ENCODE measurements at places on chromosomes 12 and 14.

DNA sequence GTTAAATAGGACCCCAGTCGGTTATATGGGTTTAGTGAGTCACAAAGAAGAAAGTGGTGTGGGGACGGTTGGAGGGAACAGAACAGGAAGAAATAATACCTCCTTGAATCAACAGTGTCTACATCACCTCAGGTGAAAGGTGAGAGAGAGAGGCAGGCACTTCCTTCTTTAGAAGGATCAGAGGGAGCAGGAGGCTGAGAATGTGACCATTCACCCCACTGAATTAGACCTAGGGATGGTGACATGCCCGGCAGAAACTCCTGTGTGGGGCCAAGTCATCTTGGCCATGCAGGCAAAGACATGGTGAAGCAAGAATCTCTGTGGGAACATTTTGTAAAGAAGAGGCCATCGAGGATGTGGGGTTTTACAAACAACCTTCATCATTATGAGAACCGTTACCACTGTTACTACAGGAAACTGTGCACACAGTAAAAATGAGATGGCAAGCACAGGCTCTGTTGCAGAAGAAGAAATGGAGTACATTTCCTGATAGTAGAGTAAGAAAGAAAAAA, 1196.9 kb downstream of the VRK1 start:
- DNase-seq = no peak

DNA sequence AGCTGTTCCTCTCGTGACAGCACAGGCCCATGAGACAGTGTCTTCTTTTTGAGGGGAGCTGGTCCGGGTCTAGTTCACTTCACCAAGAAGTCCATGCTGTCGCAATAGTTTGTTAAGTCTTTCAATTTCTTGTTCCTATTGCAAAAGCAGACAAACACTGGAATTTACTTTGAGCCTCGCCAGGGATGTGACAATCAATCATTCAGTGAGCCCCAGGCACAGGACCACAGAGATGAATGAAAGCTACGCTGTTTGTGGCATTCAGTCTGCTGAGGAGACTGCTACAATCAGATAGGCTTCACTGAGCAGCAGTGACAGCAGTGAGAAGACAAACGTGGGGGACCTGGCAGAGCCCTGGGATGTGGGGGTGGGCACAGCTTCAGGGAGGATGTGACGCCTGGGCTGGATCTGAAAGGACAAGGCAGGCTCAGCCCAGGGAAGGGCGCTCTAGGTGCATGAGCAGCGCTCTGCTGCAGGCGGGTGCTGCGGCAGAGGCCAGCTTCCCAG, 35.5 kb downstream of the TCTN1 start:
- DNase-seq = no peak

DNA sequence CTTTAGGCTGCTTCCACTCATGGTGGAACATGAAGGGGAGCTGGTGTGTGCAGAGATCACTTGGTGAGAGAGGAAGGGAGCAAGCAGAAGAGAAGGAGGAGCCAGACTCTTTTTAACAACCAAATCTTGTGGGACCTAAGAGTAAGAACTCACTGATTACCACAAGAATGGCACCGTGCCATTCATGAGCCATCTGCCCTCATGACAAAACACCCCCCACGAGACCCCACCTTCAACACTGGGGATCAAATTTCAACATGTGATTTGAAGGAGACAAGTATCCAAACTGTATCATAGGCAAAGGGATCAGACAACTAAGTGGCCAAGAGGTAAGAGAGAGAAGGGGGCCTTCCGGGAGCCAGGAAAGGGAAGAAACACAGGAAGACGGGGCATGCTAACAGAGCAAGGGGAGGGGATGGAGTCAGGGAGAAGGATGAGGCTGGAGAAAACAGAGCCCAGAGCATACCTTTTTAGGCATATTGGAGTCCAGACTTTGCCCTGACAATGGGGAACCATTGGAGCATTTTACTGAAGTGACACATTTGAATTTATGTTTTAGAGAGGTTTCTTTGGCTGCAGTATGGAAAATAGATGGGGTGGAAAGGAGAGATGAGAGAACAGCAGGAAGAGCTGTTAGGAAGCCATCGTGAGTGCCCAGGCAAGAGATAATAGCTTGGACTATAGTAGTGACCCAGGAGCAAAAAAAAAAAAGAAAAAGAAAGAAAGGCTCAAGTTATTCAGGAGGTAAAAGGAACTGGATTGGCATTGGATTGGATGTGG, 204.4 kb upstream of the NUDT4 start:
- no peak for DNase-seq

- DNase-seq = no peak
Observed at GRCh38 chr14:58501214-58501816, 73.8 kb downstream of the KIAA0586 start.

DNA sequence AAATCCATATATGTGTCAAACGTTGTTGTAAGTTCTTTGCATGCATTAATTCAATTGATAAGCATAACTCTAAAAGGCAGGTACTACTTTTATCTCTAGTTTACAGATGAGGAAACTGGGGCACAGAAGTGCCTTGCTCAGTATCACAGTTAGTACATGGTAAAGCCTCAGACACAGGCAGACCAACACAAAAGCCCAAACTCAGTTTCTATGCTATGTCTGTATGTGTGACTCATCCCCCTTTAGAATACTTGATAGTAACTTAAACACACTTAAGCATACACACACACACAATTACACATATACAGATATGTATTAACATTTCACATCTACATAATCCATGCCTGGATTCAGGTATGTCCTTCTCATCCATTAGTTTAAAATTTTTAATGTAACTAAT, 88.0 kb downstream of the EPS8 start:
- no peak for DNase-seq

DNA sequence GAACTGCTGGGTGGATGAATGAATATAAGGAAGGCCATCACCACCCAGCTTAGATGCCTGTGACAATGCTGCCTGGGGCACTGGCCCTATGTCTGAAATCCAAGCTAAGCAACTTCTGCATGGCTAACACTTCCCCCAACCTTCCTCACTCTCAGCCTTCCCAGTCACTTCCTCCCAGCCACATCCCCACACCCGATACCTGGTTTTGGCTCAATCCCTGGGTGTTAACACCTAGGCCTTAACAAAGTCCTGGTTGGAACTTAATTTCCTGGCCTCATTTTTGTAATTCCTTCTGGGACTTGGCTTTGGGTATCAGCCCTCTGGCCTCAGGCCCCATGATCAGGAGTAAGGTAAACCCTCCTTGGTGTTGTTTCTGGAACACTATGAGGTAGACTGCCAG, 110.0 kb downstream of the EFCAB11 start:
- no peak for DNase-seq

- no peak for DNase-seq
Observed at GRCh38 chr14:47746986-47747385, 71.6 kb upstream of the MDGA2 start.
